K562 (cell line): ENCODE measurements at places on chromosomes 13 and 19. TPM values are rescaled to one million over a fixed set of nuclear protein-coding genes. Genes with fewer than 3 reads are reported as not detected.

Gene DCT
- polyA plus RNA-seq = 0.55 and 0.57 TPM in 2 replicates

Gene KLF5
- 0.29 and 0.30 TPM in 2 replicates for polyA plus RNA-seq

Gene ADGRE1
- 0.24 and 0.31 TPM in 2 replicates for polyA plus RNA-seq

Gene RPL36
- 1,530 and 1,653 TPM in 2 replicates for polyA plus RNA-seq

Gene SHISA7
- polyA plus RNA-seq = 0.08 and 0.18 TPM in 2 replicates
